Stimulated activated CD8-positive, alpha-beta memory T cell treated with anti-CD3 and anti-CD28 coated beads, Interleukin-4, amount 100 ng/mL, for 48 hours (primary cell): ENCODE measurements at places on chromosomes 1 and 21.

GRCh38 chr21:32215306-32215685 lies 63.6 kb downstream of the MIS18A start:
- no peak for DNase-seq

DNA sequence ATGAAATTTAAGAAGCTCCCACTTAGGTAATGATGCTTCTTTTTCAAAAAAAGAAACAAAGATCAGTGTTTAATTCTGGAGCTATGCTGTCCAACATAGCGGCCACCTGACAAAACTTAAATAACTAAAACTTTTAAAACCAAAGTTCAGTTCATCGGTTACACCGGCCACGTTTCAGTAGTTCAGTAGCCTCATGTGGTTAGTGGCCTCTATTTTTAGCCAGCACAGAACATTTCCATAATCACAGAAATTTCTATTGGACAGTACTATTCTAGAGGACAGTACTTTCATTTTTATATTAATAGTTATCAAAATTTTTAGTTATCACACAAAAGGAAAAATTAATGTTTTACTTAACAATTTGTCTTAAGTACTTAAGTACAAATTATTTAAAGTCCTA lies 141.0 kb downstream of the USP25 start:
- no peak for DNase-seq

- DNase-seq: no peak
Observed at GRCh38 chr21:45407629-45408247, 2.8 kb downstream of the COL18A1 start.

DNA sequence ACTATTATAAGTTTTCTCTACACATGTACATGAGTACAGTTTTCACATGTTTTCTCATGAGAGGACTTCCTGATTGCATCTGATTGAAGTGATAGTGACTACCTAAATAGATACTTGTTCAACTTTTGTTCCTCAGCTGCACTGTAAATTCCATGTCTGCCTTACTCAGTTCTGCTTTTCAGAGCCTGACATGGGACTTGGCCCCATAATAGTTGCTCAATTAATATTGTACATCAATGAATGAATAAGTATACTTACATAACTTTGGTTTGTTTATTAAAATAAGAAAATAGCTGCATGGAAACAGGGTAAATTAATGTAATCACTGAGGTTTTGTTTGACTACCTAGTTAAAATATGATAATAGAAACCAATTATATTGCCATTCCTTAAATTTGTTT lies 78.7 kb downstream of the HMCN1 start:
- DNase-seq: no peak

DNA sequence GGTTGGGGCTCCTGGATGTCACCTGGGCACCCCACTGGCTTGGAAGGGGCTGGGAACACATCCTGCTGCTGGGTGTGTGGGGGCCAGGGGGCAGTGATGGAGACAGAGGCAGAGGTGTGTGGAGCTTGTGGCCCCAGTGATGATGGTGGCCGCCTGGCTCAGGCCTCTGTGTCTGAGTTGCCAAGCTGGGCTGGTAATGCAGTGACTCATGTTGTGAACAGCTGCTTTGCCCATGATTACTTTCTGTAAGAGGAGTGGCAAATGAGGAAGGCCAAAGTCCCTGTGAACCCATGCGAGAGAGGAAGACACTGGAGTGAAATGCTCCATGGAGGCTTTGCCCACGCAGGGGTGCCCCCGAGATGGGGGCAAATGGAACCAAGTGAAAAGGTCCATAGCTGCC lies 86.8 kb downstream of the KCNJ6 start:
- DNase-seq: no peak

GRCh38 chr1:110161849-110162248 lies 11.6 kb downstream of the SLC6A17 start:
- no peak for DNase-seq

DNA sequence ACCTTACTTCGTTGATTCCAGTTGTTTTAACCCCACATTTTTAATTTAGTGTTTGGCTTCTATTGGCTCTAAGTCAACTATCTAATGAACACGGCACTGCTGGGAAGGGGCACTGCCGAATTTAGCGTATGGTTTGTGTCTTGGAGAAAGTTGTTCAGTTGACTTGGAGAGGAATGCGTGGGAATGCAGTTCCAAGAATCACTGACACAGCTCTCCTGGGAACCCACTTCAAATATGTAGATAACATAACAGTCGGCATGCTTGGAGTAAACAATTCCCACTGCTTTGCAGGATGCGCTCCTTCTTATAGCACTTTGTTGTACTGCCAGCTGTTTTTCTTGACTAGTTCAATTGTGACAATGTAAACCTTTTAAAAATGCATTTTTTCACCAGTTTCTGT lies 104.3 kb downstream of the RYR2 start:
- no peak for DNase-seq

DNA sequence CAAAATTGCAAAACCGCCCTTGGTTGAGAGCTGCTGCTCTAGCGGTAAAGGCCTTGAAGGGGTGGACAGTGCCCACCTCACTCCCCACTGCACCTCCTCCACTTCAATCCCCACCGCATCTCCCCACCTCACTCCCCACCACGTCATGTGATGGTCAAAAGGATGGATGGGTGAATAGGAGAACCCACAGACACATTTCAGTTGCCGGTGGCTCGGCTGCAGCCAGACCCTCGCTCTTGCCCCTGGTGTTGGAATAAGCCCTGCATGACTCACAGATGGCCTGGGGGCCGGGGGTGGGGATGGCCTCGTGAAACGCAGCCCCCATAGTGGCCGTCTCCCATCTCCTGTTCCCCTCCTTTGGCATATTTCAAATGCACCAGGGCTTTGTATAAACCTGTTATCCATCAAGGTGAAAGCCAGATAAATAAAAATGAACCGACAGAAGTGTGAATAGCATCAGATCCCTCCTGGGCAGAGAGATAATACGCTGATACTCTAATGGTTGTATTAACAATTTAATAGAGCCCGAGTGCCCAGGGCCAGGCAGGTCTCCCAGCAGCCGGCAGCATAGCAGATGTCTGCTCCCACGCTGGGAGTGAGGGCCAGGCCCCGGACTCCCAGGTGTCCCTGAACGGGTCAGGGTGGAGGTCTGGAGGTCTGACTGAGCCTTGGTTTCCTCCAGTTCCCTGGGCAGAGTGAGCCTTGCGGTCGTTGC lies 300.3 kb downstream of the NPHP4 start:
- DNase-seq: no peak

DNA sequence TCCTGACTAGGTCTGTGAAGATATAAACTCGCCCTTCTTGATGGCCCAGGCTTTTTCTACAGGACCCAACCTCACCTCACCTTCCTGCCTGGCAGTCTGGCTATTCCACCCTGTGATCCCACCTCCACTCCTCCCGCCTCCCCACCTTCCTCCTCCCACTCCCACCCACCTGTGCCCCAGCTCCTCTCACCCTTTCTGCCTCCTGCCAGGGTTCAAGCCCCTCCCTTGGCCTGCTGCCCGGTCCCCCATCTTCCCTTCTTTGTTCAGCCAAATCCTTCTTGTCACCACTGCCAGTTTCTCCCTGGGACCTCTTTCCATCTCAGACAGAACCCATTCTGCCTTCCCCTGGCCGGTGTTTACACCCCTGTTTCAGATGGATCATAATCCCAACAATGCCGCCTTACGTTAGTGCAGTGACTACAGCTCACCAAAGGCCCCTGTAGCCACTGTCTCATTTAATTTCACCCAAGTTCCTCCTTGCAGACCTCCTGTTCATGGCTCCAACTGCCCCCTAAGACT lies 127.5 kb upstream of the EDN2 start:
- no peak for DNase-seq
